ENCODE measurements at places on chromosomes 16 and 17.

DNA sequence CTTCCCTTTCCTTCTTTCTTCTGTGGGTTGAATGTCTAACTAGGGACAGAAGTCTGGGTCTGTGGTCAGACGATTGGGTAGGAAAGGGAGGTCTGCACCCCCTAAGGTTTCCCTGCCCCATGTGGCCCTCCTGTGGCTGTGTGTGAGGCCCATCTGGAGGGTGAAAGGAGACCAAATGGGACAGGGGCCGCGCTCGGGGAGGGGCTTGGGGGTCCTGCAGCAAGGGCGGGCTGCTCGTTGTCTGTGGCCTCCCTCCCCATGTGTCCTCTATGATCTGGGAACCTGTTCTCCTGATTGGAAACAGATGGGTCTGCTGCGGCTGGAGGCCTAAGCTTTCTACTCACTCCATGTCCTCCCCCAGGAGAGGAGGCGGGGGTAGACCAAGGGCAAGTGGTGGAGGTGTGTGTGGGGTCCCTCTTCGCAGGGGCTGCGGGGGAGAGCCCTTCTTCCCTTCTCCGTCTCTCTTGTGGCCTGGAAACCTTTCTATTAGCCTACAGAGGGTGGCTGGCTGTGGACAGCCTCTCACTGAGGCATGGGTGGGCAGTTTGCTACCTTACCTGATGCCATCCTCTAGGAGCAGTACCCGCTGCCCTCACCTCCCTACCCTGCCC is 18.6 kb downstream of the IGFBP4 start:
- no peak for DNase-seq

DNA sequence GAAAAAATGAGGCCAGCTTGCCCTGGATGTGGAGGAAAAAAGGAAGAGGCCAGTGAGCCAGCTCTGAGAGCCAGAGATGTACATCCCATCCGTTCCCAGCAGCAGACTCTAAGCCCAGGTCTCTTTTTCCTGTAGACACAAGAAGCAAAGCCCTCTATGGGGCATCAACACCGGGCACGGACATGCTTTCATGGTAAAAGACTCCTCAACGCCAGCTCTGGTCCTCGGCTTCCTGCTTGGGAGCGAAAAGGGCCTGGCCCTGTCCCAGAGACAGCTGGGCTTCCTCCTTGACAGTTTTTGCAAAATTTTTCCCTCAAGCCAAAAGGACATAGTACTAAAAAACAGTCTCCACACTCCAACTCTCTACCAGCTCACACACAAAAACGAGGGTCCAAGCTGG is 27.1 kb downstream of the PELP1 start:
- DNase-seq = no peak

DNA sequence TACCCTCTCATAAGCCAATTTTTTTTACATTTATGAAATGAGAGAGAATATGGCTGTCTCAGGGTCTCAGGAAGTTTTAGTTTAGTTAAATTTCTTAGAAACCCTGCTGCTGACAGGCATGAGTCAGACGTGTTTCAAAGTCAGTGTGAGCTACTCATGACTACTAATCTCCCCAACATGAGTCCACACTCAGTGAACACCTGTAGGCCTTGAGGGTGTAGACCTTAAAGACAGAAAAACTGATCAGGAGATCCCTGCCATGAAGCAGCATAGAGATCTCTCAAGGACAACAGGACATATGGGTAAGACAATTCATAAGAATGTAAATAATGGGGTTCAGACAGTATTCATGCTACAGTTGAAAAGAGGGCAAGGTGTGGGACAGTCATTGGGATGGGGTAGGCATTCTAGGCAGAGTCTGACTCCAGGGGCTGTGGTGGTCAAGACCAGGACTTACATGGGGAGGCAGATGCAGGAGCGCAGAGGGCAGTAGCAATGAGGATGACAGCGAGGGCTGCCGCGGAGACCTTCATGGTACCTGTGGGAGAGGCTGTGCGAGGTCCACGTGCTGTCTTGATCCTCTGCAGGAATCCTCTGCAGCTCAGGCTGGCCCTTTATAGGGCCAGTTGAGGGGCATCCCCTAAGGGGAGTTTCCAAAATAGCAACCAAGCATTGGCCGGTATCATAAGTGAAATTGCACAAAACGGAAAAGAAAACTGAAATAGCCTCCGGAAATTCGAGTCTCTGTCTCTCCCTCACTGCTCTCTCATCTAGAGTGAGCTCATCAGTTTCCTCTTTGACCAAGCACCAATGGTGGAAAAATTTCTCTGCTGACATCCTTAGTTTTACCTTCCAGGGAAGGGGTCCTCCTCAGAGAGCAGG is at the start of gene CCL5:
Gene CCL5 (minus strand): TSS at position 588 of the 882 bp plus-strand sequence.
- no peak for DNase-seq

- DNase-seq = no peak
These were observed 11.7 kb upstream of the CPPED1 start for GRCh38 chr16:12815361-12815760.

- DNase-seq = no peak
These were observed 358.8 kb upstream of the CDH5 start for GRCh38 chr16:66007717-66008116.

- no peak for DNase-seq
These were observed 16.7 kb downstream of the RFFL start for GRCh38 chr17:35046740-35047283.

DNA sequence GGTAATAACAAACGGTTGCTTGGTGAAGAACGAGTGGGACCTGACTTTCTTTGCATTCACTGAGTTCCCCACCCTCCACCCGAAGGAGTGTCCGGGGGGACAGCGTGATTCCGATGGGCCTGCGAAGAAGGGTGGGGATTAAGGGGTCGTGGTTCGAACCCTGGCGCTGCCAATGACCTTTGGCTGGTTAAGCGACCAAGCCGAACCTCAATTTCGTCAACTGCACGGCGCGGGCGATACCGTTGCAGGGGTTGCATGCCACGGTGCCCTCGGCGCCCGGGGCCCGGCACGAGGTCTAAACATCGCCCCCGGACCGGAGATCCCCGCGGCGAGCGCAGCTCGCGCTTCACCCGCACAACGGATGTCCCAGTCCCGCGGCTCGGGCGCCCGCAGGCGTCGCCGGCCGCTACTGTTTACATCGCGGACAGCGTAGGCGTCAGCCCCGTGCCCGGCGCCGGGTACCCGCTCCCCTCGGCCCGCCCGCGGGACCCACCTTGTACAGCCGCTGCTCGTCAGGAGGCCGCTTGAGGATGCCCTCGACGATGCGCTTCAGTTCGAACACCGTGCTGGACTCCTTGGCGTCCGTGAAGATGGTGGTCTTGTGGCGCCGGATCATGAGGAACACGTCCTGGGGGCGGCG is 460 bp downstream of the ELOB start:
- DNase-seq = no peak

GRCh38 chr17:69060822-69061221 is at the start of gene ABCA9:
Gene ABCA9, minus strand, starts transcription at chr17:69060927. Its CDS starts 9,801 bp downstream, at chr17:69051126.
- DNase-seq = no peak

- DNase-seq = no peak
These were observed 22.2 kb downstream of the SEC14L1 start for GRCh38 chr17:77163001-77163400.

- DNase-seq = no peak
These were observed 29.7 kb downstream of the TPSG1 start for GRCh38 chr16:1195393-1195666.

DNA sequence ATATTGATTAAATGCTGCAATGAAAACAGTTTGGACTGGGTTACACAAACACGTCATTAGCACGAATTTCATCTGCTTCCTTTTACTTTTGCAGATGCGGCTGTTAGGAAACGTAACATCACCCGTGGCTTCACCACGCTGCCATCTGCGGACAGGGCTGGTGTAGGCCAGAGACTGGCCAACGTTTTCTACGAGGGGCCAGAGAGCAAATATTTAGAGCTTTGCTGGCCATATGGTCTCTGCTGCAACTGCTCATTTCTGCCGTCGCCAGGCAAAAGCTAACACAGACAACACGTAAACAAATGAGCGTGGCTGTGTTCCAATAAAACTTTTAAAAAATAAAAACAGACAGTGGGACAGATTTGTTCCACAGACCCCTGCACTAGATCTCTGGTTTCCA is 96.6 kb downstream of the ENGASE start:
- no peak for DNase-seq

GRCh38 chr17:21817791-21818364 is 125.6 kb downstream of the KCNJ18 start:
- DNase-seq = no peak

- no peak for DNase-seq
These were observed 1253.7 kb upstream of the CDH8 start for GRCh38 chr16:63289834-63290460.

GRCh38 chr17:17051380-17051779 is 9.1 kb downstream of the MPRIP start:
- DNase-seq = no peak

DNA sequence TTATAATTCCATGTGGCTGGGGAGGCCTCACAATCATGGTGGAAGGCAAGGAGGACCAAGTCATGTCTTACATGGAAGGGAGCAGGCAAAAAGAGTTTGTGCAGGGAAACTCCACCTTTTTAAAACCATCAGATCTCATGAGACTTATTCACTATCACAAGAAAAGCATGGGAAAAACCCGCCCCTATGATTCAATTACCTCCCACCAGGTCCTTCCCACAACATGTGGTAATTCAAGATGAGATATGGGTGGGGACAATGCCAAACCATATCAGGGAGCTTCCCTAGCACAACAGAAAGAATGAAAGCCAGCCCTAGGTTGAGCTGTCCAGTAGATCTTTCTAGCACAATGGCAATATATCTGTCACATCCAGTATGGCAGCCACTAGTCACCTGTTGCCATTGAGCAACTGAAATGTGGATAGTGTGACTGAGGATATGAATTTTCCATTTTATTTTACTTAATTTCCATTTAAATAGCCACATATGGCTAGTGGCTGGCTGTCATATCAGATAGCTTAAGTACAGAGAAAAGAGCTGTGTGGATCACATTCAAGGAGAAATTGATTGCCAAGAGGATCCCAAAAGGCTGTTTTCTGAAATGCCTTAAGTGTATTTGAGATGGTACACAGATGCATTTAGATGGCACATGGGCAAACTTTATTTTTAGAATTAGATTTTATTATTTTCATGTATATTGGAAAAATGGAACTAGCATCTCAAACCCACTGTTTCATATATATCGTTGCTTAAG is 273.0 kb downstream of the GRIN2A start:
- DNase-seq = no peak

DNA sequence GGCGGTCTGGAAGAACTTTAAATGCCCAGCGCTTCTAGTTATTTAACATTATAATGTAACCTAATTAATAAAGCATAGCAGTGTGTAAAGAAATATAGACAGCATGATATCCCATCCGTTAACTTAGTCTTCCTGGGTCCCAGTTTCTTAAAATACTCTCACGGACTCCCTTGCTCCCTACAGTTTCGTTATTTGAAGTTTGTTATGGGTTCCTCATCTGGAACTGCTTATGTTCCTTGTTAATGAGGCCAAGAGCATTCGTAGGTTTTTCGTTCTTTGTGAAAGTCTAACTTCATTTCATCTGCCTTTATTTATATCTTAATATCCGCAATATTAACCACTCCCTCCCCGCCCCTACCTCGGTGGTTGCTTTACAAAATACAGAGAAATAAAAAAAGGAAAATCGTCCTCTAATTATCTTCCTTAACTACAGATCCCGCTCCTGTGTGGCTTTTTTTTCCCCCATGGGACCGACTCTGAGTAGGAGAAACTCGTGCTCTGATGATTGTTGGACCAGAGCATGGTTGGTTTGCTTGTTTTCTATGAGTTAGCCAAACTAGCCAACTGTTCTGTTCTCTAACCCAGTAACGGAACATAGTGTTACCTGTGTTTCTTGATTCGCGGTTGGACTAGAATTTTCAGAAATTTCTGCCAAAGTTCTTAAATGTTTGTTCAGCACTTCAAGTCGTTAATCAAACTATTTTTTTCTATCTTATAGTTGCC is 863 bp downstream of the ADPRM start:
- DNase-seq = no peak

DNA sequence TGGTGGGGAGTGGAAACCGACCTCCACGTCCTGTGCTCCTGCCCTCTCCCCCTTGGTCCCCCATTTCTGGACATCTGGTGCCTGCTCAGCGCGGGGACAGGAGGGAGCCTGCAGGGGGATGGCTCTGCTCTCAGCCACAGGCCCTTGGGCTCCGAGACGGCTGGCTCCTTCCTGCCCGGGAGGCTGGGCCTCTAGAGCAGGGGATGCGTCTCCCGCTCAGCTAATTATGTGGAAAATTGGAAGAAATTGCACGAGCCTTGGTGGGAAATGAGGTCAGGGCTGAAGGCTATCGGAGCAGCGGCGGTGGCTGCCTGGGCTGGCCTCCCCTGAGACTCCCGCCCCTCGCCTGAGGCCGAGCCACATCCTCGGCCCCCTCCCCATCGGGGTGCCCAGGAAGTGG is 154.6 kb upstream of the CIBAR2 start:
- no peak for DNase-seq

DNA sequence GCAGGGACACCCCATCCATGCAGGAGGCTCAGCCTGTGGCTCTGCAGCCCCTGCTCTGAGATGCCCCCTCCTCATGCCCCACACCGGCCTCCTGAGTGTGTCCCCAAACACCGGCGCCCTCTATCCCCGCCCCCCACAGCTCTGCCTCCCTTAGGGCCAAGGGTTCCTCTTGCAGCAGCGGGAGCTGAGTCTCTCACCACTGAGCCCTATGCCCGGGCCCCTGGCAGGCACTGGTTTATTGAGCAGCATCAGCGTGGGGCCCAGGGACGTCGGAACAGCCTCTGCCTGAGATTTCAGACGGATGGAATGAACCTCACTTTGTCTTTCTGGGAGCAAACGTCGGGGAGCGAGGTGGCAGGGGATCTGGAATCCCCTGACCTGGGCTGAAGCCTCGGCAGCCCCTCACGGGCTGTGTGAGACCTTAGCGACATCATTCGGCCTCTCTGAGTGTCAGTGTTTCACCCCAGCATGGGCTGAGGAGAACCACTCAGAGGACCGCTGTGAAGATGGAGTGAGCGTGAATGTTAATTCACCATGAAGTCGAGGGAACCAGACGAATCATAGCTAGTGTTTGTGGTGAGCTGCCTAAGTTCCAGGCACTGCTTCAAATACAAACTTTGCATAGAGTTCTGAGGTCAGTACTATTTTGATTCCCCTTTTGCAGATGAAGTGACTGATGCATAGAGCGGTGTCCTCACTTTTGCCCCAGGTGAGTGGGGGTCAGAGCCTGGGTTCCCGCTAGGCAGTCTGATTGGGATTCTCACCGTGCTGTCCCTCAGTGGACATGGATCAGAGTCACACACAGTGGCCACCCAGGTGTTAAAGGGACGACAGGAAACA is 5.3 kb upstream of the C16orf74 start:
- peak; percentile 87 for DNase-seq

DNA sequence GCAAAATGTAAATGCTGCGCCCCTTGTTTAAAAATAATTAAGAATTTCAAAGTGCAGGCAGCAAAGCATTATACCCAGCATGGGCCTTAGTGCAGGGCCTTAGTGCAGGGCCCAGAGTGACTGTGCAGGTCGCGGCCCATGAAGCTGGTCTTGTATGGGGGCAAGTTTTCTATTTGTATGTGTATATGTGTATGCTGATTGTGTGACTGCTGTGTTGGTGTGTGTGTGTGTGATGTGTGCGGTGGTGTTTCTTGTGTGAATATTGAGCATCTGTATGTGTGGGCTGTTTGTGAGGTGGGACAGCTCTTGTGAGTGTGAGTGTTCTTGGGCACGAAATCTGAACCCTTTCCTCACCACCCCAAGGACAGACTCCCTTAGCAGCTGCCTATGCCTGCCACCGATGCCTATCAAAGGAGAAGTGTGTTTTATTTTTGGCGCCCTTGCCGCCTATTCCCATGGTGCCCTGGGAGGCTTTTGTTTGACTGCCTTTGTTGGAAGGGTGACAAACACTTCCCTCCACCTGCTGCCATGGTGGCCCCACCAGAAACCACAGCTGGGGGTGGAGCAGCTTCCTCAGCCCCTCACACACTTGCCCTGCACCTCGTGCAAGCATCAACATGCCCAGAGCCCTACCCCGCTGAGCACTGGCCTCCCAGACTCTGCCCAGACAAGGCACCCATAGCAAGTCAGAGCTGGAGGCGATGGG is 18.0 kb downstream of the CCR7 start:
- peak; percentile 82 for DNase-seq

Measured in naive B cell (primary cell).